Stimulated activated CD4-positive, alpha-beta T cell treated with anti-CD3 and anti-CD28 coated beads, TNF-alpha, amount 100 ng/mL, for 4 hours (primary cell): ENCODE measurements at places on chromosomes 6 and 20.

DNA sequence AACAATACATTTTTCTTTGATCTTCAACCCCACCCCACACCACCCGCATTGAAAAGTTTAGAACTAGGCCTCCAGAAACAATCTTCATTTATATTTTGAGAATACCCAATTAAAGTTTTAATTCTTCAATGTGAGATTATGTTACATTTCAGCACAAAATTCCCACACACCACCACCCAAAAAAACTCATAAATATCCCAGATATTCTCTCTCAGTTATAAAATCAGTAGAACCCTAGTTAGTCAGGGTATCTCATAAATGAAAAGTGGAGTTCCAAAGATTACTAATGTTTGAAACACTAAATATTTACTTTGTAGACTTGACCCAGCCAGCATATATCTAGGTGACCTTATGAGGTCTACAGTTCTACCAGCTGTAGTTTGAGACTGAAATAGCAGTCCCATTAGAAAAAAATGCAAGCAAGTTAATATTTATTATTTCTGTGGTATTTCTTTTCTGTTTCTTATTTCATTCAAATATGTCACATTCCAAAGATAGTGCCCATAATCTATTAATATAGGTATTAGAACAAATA is 371.0 kb downstream of the TENT5A start:
- no peak for DNase-seq

- DNase-seq, result no peak
Observed at GRCh38 chr20:17904027-17904426, 64.6 kb downstream of the SNX5 start.

GRCh38 chr6:31580438-31580740 is 1.8 kb downstream of the LTB start:
- no peak for DNase-seq

- no peak for DNase-seq
Observed at GRCh38 chr6:42690872-42691271, 31.5 kb downstream of the PRPH2 start.

- DNase-seq, result no peak
Observed at GRCh38 chr20:59903621-59904020, 29.8 kb downstream of the SYCP2 start.

DNA sequence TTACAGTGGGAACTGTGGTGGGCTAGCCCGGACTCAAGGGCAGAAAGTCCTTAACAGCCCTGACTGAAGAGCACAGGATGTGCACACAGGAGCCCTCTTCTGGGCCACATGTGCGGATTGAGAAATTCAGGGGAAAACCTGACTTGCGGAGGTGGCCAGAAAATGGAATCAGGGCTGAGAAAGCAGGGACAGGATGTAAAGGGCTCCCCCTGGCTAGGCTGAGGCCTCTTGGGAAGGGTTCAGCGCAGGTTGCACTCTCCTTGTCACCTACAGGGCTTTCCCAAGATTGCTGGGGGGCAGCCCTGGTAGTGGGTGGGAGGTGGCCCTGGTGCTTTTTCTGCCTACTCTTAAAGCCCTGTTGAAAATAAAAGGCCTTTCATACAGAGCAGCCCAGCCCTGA is 251.2 kb downstream of the SLC24A3 start:
- no peak for DNase-seq

DNA sequence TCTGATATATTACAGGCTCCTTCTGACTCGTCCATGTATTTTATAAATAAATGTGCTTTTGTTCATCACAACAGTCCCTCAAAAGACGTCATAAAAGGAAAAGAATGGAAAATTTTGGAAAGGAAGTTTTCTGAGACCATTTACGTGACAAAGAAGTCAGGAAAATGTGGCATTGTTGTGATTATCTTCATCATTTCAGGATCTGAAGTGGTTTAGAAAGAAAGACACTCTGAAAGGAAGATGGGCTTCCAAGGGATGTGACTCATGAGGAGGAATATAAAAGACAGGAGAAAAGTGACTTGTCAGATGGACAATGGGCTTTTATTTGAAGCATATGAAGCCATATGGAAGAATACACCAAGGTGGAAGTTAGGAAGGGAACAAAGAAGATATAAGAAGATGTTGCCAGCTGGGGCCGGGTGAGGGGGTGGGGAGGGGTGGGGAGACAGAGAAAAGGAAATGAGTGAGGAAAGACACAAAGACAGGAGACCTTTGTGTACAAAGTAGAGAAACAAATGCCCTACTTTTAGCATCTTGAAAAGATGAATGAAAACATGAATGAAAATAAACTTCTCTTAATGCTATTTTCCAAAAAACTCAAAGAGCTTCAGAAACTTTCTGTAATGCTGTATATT is 190.3 kb upstream of the PREP start:
- DNase-seq, result no peak

DNA sequence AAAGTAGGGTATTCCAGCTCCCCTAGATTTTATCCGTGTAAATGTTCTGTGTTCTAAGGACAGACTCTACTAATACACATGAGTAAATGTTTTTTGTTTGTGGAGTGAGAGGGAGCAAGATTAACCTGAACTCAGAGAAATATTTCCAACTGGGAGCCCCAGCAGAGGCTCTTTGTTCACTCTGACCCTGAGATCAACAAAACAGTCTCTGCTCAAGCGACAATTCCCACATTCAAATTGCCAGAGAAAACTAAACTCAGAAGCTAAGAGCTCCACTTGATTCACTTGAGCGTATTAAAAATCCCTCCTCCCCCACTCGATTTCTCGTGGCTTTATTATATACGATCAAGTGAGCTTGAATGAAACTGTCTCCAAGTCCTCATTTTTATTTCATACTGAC is 413.9 kb upstream of the JARID2 start:
- DNase-seq, result no peak

- no peak for DNase-seq
Observed at GRCh38 chr20:962683-963082, 39.4 kb downstream of the RSPO4 start.

GRCh38 chr20:56899506-56899905 is 270.4 kb downstream of the TFAP2C start:
- DNase-seq, result no peak

DNA sequence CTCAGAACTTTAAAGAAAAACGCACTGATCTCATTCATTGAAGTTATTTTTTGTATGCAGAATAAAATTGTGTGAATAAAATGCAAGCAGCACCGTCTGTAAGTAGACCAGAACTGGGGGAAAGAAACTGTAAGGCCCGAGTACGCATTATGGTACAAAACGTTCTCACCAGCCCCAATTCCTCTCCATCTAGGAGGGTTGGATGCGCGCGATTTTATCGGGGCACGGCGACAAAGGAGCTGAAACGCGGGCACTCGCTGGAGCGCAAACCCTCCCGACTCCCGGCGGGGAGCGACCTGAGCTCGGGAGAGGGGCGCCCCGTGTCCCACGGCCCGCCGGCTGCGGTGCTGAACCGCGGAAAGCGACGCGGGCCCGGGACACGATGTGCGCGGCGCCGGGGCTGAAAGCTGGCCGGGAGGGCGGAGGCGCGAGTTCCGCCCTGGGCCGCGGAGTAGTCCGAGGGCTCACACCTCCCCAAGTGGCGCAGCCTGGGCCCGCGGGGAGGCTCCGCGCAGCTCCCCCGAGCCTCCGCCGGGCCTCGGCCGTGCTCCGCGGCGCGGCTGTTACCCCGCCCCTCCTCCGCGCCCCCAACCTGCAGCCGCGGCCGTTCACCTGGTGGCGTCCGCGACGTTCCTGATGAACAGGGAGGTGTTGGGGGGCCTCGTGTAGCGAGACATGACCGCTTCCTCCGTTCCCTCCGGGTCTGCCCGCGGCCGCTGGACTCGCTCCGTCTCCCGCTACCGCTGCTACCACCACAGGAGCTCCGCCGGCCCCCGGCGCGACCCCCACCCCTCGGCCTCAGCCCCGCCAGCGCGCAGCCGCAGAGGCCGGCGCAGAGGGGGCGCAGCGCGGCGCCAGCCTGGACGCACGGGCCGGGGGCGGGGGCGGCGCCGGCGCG is at the start of gene SRSF12:
SRSF12 (minus strand) TSS at position 861 of the 898 bp plus-strand sequence; CDS start at position 677, 184 bp downstream.
- DNase-seq, result peak; percentile 8

DNA sequence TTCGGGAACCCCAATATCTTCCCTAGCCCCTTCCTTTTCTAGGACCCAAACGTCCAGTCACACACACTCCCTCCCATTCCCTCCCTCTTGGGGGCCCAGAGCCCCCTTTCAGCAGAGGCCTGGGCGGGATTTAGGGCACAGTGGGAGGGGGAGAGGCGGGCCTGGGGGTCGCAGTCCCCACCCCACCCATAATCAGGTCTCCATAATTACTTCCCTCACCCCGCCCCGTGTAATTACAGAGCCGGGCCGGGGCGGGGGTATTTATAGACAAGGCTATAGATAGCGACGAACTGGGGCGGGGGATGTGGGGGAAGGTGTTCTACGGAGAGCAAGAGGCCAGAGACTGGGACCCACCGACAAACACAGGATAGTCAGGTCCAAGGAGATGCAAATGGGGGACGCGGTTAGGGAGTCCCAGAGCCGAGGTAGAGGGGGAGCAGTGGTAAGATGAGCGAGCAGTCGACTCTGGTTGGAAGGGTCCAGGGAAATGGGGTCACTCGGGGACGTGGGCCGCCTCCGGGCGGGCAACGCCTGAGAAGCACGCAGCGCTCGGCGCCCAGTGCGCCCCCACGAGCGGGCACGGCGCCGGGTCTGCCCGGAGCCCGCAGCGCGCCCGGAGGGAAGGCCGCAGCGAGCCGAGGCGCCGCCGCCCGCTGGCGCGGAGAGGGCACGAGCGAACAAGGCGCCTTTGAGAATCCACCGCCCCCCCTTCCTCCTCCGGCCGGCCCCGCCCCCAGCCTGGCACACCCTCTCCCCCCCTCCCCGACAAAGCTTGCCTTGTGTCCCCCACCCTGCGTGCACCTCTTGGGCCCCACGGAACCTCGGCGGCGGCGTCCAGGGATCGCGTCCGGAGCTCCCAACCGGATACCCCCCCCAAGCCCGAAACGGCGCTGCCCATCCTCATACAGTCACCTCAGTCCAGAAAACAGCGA is 670 bp upstream of the COL11A2 start:
- DNase-seq, result no peak

GRCh38 chr6:27940766-27941165 is 16.3 kb upstream of the OR2B6 start:
- no peak for DNase-seq

GRCh38 chr6:92577077-92577719 is 842.2 kb downstream of the EPHA7 start:
- DNase-seq, result no peak

- no peak for DNase-seq
Observed at GRCh38 chr6:145669627-145670034, 65.7 kb downstream of the EPM2A start.

- DNase-seq, result no peak
Observed at GRCh38 chr6:100260584-100260983, 204.1 kb downstream of the SIM1 start.

- DNase-seq, result no peak
Observed at GRCh38 chr6:4413073-4413472, 277.7 kb upstream of the ECI2 start.

GRCh38 chr6:39926668-39927067 is 7.6 kb downstream of the MOCS1 start:
- no peak for DNase-seq

GRCh38 chr6:25035174-25035511 is 99.4 kb upstream of the RIPOR2 start:
- no peak for DNase-seq
